Right atrium auricular region (tissue), 2 donors: ENCODE measurements at places on chromosomes 4 and X.

- DNase-seq = no peak
These were observed 10.6 kb upstream of the AMOT start for GRCh38 chrX:112851161-112851779.

DNA sequence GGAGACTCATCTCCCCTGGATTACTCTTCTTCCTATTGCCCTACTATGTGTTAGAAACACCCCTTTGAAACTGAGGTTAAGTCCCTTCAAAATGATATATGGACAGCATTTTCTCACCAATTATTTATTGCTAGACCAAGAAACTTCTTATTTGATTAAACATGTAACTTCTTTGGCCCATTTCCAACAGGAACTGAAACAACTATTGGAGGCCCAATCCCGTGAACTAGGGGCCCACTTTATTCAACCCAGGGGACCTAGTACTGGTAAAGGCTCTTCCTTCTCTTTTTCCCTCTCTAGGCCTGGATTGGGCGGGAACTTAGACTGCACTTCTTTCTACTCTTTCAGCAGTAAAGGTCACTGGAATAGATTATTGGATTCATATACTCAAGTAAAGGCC is 16.7 kb upstream of the COL25A1 start:
- DNase-seq = no peak

DNA sequence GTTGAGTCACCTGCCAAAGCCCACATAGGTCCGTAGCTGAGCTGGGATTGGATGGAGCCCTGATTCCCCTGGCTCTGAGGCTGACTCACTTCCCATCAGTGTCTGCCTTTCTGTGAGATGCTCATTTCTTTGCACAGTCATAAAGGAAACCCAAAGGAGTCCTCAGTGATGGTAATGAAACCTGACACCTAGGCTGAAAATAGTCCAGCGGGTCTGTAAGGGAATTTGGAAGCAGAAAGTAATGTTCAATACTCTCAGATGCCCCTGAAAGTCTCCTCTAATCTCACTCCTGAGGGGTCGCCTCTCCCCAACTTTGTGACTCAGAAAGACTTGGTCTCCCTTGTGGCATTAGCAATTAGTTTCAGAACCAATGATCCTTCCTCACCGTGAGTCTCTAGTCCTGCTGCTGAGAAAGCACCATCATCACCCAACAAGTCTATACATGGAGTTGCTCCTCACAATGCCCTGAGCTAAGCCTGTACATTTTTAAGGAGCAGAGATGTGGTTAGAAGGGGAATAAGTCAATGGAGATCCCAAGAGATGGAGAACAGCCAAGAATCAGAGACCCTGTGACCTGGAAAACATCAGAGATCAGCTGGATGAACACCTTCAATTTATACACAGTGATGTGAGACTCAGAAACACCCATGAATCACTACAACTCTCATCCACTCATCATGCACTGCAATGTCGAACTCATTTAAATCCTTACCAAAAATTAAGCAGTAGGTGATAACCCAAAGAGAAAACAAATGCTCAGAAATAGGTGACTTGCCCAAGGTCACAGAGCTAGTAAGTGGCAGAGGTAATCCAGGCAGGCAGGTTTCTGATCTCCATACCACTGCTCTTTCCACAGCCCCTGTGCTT is 219.0 kb upstream of the CPEB2 start:
- DNase-seq = no peak

- peak; percentile 66 for DNase-seq
These were observed 752 bp downstream of the FRAS1 start for GRCh38 chr4:78057600-78058550.

DNA sequence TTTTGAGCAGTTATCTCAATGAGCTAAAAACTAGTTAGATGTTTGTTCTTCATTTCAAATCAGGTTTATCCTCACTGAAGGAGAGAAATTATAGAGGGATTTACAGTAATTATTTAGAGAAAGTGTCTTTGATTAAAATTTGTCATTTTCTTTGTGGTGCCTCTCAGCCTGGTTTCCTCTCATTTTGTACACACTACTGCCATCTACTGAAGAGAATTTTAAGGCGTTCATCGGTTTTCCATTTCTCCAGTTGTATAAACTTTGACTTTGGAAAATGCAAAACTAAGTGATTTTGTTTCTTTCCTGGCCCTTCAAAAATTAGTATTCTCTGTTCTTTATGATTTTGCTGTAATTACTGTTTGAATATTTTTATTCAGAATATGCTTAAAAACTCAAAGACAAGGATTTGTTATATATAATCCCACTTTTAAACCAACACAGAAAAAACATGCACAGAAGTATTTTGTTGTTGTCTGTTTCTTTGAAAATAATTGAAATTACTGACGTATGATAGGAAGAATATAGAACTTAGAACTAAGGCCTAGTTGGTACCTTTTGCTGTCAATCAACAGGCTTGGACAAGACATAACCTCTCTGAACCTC is 34.4 kb upstream of the ANXA3 start:
- DNase-seq = no peak

DNA sequence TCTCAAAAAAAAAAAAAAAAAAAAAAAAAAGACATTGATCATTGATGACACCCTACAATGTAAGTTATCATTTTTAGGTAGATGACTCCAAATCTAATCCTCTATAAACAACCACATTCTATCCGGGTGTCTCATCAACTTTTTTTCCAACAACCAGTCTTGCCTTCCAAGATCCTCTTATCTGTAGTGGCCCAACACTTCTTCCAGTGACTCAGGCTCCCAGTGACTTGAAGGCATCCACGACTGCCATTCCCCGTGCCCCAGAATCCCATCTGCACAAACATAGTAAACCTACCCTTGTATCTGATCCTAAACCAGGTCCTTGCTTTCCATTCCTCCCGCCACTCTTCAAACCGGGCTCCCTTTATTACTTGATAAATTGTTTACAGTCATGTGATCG is 15.6 kb upstream of the TSPAN5 start:
- DNase-seq = no peak

- peak; percentile 55 for DNase-seq
These were observed 67.6 kb upstream of the HGFAC start for GRCh38 chr4:3374011-3374645.

- DNase-seq = no peak
These were observed 39.4 kb downstream of the ANTXR2 start for GRCh38 chr4:80033581-80033980.

- DNase-seq = no peak
These were observed 75.4 kb upstream of the FAT1 start for GRCh38 chr4:186798951-186799659.

DNA sequence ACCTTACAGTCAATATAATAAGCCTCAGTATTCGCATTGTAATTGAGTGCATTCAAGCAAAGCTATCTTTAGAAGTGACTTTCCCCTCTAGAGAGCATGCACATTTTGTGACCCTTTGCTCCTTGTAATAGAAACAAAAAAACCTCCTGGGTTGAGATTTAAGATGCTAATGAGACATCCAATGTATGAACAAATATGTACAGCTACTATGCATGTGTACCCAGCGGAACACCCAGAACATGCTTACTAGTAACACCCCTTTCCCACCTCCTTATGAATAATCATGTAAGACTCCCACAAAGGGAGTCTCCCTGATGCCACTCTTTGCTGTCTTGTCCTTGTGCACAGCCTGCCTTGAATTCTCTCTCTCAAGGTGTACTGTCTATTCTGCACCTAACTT is 205.5 kb downstream of the PRR32 start:
- no peak for DNase-seq

DNA sequence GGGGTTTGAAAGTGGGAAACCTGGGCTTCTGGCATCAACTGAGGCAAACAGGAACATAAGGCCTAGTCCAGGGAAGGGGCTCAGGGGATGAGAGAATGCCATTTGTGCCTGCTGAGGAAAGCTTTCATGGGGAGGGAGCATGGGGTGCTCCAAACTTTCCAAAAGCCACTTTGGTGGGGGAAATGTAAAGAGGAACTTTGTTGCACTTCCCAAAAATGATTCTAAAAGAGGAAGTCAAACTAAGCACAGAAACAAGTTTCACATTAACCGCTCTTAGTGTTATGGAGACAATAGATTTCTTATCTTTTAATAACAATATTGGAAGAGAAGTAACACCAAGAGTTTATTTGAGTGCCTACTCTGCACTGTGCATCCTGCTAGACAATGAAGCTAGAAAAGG is 32.3 kb downstream of the GAB3 start:
- DNase-seq = no peak

GRCh38 chrX:7351926-7352325 is 204.0 kb upstream of the PUDP start:
- DNase-seq = no peak

- DNase-seq = no peak
These were observed 21.3 kb downstream of the CCKAR start for GRCh38 chr4:26468977-26469376.

GRCh38 chrX:77723681-77724080 is 62.3 kb downstream of the ATRX start:
- DNase-seq = no peak

DNA sequence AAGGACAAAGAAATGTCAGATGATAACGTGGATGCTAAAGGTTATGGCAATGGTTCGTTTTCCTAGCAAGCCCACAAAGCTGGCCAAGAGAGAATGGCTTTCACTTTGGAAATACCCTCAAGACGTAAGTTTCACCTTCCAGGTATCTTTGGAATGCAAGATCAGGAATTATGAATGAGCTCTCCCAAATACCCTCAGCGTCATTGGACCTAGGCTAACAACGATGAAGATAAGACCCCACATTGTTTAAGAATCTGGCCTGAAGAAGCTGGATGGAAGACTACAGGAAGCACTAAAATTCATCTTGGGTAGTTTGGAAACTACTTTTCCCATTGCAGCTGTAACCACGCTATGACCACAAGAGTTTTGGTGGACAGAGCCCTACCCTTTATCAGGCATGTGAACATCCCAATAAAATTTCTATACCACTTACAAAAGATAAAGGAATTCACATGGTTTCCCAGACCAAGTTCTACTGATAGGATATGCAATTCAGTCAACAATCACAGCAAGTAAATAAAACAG is 111.9 kb downstream of the KDR start:
- no peak for DNase-seq

DNA sequence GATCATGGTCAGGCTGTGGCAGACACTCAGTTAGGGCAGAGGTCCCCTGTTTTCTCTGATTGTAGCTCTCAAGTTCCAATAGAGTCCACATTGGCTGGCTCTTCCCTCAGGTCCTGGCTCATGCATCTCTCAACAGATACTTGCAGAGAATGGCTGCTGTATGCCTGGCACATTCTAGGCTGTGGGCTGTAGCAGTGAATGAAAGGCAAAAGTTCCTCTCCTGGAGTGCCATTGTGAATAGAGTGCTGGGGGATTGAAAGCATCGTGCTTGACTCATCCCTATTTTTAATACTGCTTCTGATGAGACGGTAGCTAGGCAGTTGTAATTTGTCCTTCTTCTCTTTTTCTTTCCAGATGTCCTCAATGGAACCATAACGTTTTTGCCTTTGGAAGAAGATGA is 5.5 kb downstream of the TRMT44 start:
- no peak for DNase-seq

GRCh38 chrX:86241547-86241946 is 93.3 kb downstream of the DACH2 start:
- no peak for DNase-seq

- DNase-seq = no peak
These were observed 123.6 kb downstream of the RBM47 start for GRCh38 chr4:40506066-40506465.

- no peak for DNase-seq
These were observed 159.5 kb downstream of the QDPR start for GRCh38 chr4:17352357-17352756.

DNA sequence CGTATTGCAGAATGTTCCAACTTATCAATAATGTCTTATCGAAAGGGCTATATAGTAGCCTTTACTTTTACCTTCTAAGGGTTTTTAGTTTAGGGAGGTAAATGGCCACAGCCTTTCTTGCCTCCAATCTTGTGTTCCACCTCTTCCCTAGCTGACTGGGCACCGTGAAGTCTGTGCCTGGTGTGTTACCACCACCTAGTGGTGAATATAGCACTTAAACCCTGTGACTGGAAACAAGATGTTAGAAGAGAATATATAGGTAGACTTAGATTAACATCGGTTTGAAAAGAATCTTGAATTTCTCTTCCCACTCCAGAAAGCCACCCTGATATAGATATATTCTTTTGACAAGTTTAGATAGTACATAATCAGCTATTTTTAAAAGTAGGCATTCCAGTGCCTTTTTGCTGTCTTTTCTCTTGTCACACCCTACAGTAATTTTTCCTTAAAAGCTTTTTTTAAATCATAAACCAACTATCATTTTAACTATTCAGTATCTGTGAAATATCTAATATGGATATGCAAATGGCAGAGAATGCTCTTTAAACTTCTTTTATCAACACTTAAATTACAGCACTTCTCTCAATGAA is 27.8 kb upstream of the ADH7 start:
- no peak for DNase-seq

GRCh38 chr4:13536607-13537006 is 7.7 kb downstream of the NKX3-2 start:
- no peak for DNase-seq

- no peak for DNase-seq
These were observed 977 bp upstream of the RBBP7 start for GRCh38 chrX:16870862-16871815.

DNA sequence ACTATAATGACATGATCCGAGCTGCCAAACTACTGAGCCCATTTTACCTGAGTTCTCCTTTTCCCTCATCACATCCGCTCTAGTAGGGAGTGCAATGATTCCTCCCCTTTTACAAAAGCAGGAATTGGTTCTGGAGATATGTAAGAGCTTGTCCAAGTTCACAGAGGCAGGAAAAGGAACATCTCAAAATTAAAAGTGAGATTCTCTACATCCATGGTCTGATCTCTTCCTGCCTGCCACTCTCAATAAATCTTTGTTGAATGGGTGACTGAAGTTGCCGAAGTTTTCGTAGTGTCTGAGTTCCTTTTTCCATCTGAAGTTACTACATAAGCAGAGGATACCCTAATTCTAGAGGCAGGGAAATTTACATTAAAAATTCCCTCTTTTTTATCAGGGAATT is at the start of gene FGFBP1:
Gene FGFBP1 (minus strand): TSS at position 101 of the 400 bp plus-strand sequence. CDS start 2,108 bp downstream, outside the sequence.
- DNase-seq = no peak

- DNase-seq = no peak
These were observed 20.8 kb downstream of the RLIM start for GRCh38 chrX:74593593-74593992.

DNA sequence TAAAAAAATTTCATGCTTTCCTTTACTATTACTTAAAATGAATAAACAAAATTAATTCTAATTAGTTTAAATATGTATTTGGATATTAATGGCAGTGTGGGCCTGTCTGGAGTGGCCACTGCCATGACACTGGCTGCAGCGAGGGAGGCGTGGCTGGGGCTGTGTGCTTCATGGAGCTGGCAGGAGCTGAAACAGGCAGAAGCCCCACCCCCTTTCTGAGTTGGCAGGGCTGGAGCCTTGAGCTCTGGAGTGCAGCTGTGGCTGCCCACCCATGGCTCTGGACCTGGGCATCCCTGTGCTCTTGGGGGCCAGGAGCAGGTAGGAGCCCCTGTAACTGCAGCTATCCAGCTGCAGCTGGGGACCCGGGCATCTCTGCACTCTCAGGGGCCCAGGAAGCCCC is 8.2 kb upstream of the HSD17B11 start:
- no peak for DNase-seq

DNA sequence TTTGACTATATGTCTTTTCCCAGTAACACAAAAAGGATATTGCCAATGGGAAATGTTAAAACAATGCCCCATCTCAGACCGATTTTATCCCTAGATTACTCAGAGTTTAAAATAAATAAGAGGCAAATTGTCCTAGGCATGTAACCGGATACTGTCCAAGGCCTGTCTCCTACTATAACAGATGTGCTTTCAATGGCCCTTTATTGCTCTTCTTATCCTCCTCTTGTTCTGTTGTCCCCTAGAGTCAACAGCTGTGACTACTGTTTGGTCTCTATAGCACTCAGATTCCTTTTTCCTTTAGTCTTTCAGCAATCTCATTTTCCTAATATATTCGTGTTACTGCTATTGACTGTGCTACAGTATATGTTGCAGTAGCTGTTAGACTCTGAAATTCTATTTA is 66.8 kb upstream of the PLS3 start:
- DNase-seq = no peak
